ENCODE measurements at places on chromosomes 5 and 9. TPM values are rescaled to one million over a fixed set of nuclear protein-coding genes. Genes with fewer than 3 reads are reported as not detected.

The RFK gene
- total RNA-seq: 22.3 TPM

The CD14 gene
- 0.50 TPM for total RNA-seq

The SPINK6 gene
- total RNA-seq: not detected

The GRIN1 gene
- total RNA-seq: 0.15 TPM

The C5orf15 gene
- total RNA-seq: 48.6 TPM

The TNFAIP8 gene
- 49.6 TPM for total RNA-seq

The NSG2 gene
- not detected for total RNA-seq

The TAS2R1 gene
- not detected for total RNA-seq

The DOCK2 gene
- total RNA-seq: 3.1 TPM

The NR4A3 gene
- 2.0 TPM for total RNA-seq

The PDE6A gene
- not detected for total RNA-seq

The GDNF gene
- total RNA-seq: 1.2 TPM

The GRIN3A gene
- total RNA-seq: not detected

The CDK9 gene
- 54.7 TPM for total RNA-seq

The AGXT2 gene
- total RNA-seq: 0.17 TPM

The ABO gene
- total RNA-seq: not detected

The CARD19 gene
- 91.5 TPM for total RNA-seq

The ZBTB43 gene
- total RNA-seq: 9.8 TPM

The FAM219A gene
- 8.6 TPM for total RNA-seq

The WNK2 gene
- 0.15 TPM for total RNA-seq

The CSF2 gene
- not detected for total RNA-seq

The MSX2 gene
- 15.9 TPM for total RNA-seq

The CCNJL gene
- total RNA-seq: 0.15 TPM

The FAM153A gene
- 0.66 TPM for total RNA-seq

The GFI1B gene
- total RNA-seq: not detected

The SPEF2 gene
- total RNA-seq: 4.1 TPM

The NIPAL4 gene
- not detected for total RNA-seq

The OLFM1 gene
- 4.9 TPM for total RNA-seq

The HSD17B4 gene
- total RNA-seq: 227 TPM

The GRXCR2 gene
- not detected for total RNA-seq

The CCDC171 gene
- 2.8 TPM for total RNA-seq

The MARCHF11 gene
- not detected for total RNA-seq

The C5orf52 gene
- total RNA-seq: not detected

The MTAP gene
- 30.5 TPM for total RNA-seq

The PDLIM4 gene
- 43.3 TPM for total RNA-seq

The UAP1L1 gene
- 34.7 TPM for total RNA-seq

The STC2 gene
- 113 TPM for total RNA-seq

The PITX1 gene
- 12.6 TPM for total RNA-seq
